Fibroblast of skin of right quadriceps (primary cell): ENCODE measurements at places on chromosomes 7 and 10.

- peak; percentile 22 for DNase-seq
These were observed 12.4 kb upstream of the MTERF1 start for GRCh38 chr7:91892821-91893340.

DNA sequence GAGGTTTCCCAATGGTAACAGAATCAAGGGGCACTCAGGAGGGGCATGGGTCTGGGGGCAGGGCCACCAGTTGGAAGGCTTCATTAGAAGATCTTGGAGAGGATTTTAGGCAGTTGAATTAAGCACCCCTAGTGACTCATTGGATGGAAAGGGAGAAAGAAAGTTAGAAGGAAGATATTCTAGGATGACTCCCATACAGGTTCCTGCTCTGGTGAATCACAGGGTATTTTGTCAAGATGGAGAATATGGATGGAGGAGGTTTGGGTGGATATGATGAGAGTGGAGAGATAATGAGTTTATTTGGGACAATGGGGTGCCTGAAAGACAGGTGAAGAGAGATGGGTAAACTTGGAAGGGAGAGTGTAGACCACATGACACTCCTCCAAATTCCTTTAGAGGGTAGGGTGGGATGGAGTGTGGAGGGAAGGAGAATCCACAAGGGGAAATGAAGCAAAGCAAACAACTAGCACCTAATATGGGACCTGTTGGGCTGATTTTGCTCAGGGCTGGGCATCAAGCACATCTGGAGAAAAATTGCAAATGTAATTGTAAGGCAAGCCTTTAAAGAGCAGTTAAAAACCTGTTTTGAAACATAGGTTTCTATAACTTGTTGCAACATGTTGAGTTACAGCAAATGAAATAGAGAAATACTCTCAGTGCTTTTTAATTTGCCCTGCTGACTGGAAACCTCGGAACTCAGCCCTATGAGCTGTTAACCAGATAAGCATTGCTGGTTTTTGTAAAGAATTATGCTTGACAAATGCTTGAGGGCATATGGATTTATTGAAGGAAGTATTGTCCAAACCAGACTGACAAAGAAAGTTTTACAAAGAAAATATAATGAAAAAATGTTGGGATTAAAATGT, 2.9 kb upstream of the ENTPD7 start:
- no peak for DNase-seq

GRCh38 chr10:78508955-78509748, 475.5 kb downstream of the RPS24 start:
- DNase-seq = no peak

DNA sequence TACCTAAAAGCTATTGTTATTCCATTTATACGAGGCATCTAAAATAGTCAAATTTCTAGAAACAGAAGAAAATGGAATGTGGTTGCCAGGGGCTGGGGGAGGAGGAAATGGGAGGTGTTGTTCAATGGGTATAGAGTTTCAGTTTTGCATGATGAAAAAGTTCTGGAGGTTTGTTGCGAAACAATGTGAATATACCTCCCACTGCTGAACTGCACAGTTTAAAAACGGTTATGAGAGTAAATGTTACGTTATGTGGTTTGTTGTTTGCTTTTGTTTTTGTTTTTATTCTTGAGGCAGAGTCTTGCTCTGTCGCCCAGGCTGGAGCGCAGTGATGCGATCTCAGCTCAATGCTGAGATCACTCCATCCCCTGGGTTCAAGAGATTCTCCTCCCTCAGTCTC, 64.9 kb upstream of the NRBF2 start:
- DNase-seq = peak; percentile 32

DNA sequence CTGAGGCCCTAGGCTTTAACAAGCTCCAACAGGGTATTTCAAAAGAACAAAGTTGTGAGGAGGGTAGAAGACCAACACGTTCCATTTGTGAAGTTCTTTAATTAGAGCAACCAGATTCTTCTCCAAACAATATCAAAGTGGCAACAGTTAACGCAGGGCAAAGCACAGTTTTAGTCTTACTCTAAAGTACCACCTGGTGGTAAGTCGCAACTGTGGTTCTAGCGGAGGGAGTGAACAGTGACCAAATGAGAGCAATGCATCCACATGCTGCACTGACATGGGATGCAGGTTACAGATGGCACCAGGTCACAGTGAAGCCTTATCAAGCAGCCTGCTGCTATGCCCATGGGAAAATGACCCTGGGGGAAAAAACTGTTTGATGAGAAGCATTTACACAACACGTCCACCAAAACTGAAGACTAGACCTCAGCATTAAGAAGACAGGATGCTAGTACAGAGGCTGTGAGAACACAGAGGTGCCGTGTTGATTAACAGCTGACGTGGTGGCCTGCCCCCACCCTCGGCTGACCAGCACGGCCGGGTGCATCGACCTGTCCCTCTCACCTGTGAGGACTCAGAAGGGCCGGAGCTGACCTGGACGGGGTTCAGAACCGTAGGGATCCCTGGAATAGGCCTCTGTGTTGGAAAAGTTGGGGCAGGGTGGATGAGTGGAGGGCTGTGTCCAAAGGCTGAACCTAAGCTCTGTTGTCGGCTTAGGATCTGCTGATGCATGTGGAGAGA, 211.2 kb downstream of the GLI3 start:
- no peak for DNase-seq

- DNase-seq = no peak
These were observed 154.4 kb downstream of the GALNT17 start for GRCh38 chr7:71286336-71286735.

DNA sequence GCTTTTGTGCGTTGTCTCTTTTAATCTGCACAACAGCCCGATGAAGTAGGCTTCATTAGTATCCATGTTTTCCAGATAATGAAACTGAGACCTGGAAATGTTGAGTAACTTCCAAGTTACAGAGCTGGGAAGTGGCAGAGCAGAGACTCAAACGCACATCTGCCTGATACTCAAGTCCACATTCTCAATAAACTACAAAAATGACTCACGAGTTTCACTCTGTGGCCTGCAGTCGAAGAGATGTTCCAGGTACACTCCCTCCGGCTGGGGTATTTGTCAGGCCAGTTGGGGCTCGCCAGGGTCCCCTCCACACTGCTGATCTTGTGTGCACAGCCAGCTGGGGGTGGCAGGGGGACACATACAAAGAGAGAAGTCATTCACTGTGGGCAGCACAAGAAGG, 17.7 kb upstream of the OPALIN start:
- no peak for DNase-seq

GRCh38 chr7:148802101-148802493, 82.0 kb downstream of the EZH2 start:
- no peak for DNase-seq

DNA sequence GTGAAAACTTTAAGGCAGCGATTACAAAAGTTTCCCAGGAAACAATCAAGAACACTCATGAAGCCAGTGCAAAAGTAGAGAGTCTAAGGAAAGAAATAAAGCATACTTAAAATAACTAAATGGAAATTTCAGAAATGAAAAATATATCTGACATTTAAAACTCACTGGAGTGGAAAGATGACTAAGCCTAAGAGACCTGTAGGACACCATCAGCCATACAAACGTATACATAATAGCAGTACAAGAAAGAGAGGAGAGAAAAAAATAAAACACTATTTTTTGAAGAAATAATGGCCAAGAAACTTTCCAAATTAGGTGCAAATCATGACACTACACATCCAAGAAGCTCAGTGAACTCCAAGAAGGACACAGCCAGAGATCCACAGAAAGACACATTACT, 5.4 kb upstream of the AKR1D1 start:
- DNase-seq = no peak

DNA sequence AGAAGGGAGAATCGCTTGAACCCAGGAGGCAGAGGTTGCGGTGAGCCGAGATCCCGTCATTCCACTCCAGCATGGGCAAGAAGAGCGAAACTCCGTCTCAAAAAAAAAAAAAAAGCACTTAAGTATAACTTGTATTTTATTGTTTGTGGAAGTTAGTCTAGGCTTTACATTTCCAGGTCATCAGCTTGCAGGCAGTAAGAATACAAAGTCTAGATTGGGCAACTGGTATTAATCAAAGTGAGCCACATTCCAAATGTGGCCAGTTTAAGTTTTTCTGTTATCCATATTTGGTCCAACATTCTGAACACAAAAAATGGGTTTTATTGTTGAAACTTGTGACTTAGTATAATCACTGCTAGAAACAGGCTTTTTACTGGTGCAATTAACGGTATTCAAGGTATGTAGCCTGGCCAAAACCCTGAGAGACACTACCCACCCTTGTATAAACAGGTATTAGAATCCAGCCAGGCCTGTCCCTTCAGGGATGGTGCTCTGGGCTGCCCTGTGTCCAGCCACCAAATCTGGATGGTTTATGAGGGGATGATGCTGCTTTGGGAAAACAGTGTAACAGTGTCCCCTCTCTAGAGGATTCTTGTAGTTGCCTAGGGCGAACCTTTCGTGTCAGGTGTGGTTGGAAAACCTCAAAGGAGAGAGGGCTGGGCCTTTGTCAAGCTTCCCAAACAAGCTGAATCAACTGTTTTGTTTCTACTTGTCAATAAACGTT, 122.1 kb upstream of the EFCAB10 start:
- DNase-seq = no peak

DNA sequence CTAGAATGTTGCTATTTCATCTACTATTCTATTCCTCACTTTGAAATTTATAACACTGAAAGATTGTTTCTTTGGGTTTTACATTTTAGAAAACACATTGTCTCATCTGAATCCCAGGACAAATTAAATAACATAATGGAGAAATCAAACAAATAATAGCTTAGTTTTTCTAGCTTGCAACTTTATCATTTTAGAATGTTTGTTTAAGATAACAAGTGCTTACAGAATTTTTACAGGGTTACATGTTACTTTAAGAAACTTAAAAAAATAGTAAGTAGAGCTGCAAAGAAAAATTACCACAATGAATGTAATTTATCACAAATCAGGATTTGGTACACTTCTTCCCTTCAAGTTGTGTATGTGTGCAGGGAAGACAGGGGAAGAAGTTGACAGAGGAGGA, 11.3 kb downstream of the CAV2 start:
- no peak for DNase-seq

DNA sequence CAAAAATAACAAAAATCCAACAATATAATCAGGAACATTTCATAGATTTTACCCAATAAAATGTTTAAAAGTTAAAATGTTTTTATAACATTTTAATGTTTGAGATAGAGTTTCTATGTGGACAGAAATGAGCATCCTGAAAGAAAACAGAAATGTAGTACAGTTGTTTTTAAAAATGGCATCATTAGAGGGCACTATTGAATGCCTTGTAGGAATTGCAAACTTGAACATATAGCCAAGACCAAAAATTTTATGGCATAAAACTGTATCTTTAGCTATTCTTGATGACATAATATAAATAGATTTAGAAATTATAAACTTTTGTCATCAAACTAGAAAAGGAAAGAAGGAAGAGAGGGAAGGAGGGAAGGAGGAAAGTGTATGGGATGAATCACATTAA, 1372.7 kb downstream of the GATA3 start:
- DNase-seq = no peak

GRCh38 chr7:115096262-115096661, 174.4 kb downstream of the MDFIC start:
- DNase-seq = no peak

DNA sequence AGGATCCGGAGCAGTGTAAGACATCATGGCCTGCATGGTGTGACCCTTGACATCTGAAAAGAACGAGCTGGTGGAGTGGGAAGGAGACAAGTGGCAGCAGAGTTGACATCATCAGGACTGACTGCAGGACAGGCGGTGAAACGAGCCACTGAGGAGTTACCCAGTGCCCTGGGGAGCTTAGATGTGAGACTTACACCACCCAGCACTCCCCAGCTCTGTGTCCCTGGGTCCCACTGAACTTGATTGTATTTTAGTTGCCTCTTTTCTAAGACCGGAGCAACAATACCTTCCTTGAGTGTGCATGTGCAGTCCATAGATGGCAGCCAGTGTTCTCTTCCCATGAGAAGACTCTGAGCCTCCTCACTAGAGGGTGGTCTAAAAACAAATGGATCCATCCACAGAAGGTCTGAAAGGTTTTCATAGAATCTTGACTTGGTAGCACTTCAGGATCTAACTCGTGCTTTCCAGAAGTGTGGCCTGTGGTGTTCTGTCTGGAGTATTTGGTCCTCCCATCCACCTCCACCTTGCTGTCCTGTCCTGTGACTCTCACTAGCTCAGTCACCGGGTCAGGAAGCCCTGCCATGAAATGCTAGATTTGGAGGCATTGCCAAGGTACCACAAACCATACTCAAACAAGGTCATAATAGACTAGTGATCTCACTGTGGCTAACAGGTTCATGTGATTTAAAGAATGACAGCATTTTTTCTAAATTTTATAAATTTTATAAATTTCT, 59.0 kb downstream of the IKZF1 start:
- no peak for DNase-seq

- DNase-seq = no peak
These were observed 410.3 kb downstream of the TYW1 start for GRCh38 chr7:67406976-67407375.

- no peak for DNase-seq
These were observed 167.6 kb downstream of the OTUD1 start for GRCh38 chr10:23606456-23606855.

DNA sequence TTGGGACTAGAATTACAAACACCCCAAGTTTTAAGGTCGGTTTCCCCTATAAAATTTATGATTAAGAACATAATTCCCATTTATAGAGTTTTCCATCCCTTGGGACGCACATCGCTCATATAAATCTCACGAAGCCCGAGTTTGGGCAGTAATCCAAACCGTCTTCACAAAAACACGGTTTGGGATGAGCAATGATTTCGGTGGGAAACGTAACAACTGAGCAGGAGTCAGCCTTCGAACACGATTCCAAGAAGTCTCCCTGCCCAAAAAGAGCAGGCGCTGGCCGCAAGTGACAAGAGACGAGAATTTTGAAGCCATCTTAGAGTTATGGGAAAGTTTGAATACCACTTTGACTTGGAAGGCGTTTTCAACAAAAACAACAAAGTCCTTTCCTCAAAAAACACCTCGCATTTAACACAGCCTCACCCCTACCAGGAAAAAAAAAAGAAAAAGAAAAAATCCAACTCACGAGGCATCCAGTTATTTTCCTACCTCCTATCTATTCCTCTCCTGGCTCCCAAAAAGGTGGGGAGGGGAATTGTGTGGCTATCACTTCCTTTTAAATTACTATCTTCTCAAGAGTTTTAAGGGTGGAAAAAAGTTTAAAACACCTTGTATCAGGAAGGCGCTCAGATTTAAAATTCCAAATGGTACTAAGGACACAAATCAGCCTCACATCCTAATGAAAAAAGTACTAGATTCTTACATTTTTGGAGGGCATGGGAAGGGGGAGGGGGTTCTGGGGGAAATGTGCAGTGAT, 1.6 kb downstream of the SEPHS1 start:
- DNase-seq = peak; percentile 83
